ENCODE measurements at places on chromosomes 11 and 22. TPM values are rescaled to one million over a fixed set of nuclear protein-coding genes. Genes with fewer than 3 reads are reported as not detected.

GRCh38 chr11:118694771-118695170, 15.3 kb upstream of the TREH start:
- H3K27ac ChIP-seq: no peak overlapping the region
- no peak overlapping the region for H3K4me3 ChIP-seq
- no peaks in the 10 kb centered on the region for H3K27me3 ChIP-seq
- DNase-seq: no peak
- H3K4me1 ChIP-seq: peaks cover 1% of the 10 kb centered on the region
- no peaks in the 10 kb centered on the region for H3K36me3 ChIP-seq

DNA sequence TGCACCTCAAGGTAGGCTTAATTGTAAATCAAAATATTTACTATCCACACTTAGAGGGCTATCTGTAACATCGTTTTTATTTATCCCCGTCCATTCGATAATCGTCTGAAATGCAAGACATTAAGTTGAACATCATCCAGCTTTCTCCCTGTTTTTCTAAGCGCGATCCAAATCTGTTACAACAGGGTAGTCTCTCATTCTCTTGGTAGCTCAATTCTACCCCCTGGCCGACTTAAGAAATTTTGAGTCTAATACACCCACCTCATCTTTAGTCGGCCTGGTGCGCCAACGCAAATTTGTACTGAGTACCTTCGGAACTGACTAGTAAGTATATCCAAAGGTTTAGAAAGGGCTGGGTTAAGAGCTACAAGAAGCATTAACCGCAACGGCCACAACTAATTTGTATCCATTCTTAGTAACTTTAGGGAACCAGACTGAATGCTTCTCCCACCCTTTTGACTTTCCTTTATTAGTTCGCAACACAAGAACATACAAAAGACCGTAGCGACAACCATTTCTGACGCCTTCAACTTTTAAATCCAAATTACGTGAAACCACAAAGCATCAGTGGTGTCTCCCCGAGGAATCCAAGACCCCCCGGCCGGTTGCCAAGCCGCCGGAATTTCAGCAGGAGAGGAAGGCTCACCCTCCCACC, 1.0 kb upstream of the ZNF143 start:
- no peaks in the 10 kb centered on the region for H3K27me3 ChIP-seq
- H3K27ac ChIP-seq: peak overlapping the region; percentile 99
- H3K4me1 ChIP-seq: peaks cover 7% of the 10 kb centered on the region
- no peak for DNase-seq
- H3K4me3 ChIP-seq: peak overlapping the region; percentile 98

DNA sequence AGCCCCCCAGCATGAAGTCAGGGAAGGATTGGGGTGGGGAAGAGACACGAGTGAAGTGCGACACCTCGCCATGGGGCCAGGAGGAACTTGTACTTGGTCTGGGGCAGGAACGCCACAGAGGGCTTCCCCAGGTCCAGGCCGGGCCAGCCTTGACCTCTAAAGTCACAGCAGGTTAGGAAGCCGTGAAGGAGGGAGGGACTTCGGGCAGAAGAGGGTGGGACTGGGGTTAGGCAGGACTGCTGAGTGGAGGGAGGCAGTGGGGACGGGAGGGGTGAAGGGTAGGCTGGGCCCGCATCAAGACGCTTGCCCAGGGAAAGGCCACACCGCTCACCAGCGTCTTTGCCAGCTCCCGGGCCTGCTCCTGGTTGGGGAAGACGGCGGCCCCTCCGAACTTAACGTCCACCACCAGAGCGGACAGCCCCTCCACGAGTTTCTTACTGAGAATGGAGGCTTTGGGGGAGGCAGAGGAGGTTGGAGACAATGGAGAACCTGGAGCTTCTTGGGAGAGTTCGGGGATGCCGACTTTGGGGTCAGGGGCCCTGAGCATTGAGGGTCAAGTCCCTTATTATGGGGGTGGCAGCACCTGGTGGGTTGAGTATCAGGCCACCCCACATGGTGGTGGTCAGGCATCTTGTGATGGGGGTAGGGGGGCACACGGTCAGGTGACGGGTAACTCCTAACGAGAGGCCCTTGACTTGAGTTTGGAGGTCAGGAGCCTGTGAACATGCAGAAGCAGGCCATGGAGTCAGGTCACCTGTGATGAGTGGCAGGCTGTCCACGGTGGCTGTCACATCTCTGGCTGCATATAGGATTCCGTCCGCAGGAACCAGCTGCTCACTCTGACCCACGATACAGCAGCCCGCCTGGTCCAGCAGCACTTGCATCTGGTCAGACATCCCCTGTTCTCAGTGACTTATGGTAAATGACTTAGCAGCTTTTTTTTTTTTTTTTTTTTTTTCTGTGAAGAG, 1.7 kb upstream of the SCO2 start:
- peak overlapping the region; percentile 55 for H3K4me3 ChIP-seq
- H3K27me3 ChIP-seq: peaks cover 6% of the 10 kb centered on the region
- no peaks in the 10 kb centered on the region for H3K36me3 ChIP-seq
- peaks cover 27% of the 10 kb centered on the region for H3K4me1 ChIP-seq

DNA sequence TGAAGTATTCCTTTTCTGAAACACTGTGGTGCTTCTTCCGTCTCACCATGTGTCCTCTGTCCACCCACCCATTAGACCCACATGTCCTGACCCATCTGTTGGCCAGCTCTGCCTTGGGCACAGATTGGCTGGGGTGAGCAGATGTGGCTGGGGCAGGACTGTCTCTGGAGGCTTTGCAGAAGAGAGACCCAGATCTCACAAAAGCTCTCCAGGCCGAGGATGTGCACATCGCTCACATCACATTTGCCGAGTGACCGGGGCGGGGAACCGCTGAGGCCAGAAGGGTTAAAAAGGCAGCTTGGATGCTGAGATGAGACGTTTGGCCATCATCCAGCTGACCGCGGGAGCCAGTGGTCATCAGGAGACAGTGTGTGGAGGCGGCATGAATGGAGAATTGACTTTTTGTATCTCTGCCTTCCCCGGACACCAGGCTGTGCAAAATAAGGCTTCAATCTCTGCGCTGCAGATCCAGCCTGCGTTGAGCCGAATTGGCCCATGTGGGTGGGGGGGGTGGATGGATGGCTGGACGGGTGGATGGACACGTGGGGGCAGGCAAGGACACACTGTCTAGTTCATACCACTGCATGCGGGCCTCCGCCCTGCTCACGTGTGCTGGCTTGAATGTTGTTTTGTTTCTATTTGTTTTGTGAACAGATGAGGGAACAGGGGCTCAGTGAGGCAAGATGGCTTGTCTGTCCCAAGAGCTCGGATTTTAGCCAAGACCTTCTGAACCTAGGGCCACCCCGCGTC, 6.1 kb downstream of the IFITM10 start:
- H3K27me3 ChIP-seq: no peaks in the 10 kb centered on the region
- no peak overlapping the region for H3K4me3 ChIP-seq
- H3K4me1 ChIP-seq: peaks cover 3% of the 10 kb centered on the region

- peaks cover 23% of the 10 kb centered on the region for H3K4me1 ChIP-seq
- no peaks in the 10 kb centered on the region for H3K27me3 ChIP-seq
- no peak for DNase-seq
- no peak overlapping the region for H3K4me3 ChIP-seq
- H3K27ac ChIP-seq: no peak overlapping the region
- H3K36me3 ChIP-seq: no peaks in the 10 kb centered on the region
Measured at GRCh38 chr22:39527481-39527961, 5.0 kb downstream of the RPS19BP1 start.

- H3K36me3 ChIP-seq: no peaks in the 10 kb centered on the region
- H3K27me3 ChIP-seq: no peaks in the 10 kb centered on the region
- H3K4me1 ChIP-seq: no peaks in the 10 kb centered on the region
- no peak overlapping the region for H3K4me3 ChIP-seq
Measured at GRCh38 chr11:23423656-23424055, 563.4 kb upstream of the CCDC179 start.

DNA sequence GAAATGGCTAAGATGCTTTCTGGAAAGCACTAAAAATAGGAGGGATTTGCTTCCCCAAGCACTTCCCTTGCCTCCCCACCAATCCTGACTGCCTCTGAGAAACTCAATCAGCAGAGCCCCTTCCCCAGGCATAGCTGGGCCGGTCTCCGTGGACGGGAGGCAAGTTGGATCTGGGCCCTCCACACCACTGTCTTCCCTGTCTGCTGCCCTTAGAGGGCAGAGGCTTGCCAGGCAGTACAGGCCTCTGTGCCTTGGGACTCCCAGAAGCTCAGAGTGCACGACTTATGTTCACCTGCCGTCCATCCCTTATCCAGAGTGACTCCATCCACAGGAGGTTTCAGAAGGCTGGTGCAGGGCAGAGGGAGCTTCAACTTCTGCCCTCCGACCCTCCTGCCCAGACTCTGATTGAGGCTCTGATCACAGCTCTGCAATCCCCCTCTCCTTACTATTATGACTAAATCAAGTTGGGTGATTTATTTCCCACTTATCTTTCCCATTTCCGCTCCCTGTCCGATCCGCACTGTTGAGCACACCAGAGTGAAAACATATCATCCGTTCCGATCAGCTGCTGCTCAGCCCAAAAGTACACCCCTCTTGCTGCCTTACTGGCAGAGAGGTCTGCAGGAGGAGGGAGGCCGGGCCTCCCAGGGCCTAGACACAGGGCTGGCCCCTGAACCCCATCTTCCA, 71.8 kb downstream of the DSCAML1 start:
- H3K36me3 ChIP-seq: no peaks in the 10 kb centered on the region
- H3K4me1 ChIP-seq: peaks cover 4% of the 10 kb centered on the region

GRCh38 chr11:62546929-62547625, 471 bp upstream of the AHNAK start:
- peak overlapping the region; percentile 94 for H3K27ac ChIP-seq
- H3K4me3 ChIP-seq: peak overlapping the region; percentile 99
- no peaks in the 10 kb centered on the region for H3K36me3 ChIP-seq
- no peaks in the 10 kb centered on the region for H3K27me3 ChIP-seq

- no peaks in the 10 kb centered on the region for H3K4me1 ChIP-seq
- no peak for DNase-seq
- H3K4me3 ChIP-seq: no peak overlapping the region
- no peaks in the 10 kb centered on the region for H3K36me3 ChIP-seq
- H3K27me3 ChIP-seq: no peaks in the 10 kb centered on the region
- H3K27ac ChIP-seq: no peak overlapping the region
Measured at GRCh38 chr22:33382436-33382835, 324.3 kb upstream of the SYN3 start.

- no peak overlapping the region for H3K27ac ChIP-seq
- no peaks in the 10 kb centered on the region for H3K27me3 ChIP-seq
- DNase-seq: no peak
- H3K36me3 ChIP-seq: no peaks in the 10 kb centered on the region
- H3K4me3 ChIP-seq: no peak overlapping the region
- no peaks in the 10 kb centered on the region for H3K4me1 ChIP-seq
Measured at GRCh38 chr11:104999721-105000120, 23.2 kb downstream of the CASP5 start.

DNA sequence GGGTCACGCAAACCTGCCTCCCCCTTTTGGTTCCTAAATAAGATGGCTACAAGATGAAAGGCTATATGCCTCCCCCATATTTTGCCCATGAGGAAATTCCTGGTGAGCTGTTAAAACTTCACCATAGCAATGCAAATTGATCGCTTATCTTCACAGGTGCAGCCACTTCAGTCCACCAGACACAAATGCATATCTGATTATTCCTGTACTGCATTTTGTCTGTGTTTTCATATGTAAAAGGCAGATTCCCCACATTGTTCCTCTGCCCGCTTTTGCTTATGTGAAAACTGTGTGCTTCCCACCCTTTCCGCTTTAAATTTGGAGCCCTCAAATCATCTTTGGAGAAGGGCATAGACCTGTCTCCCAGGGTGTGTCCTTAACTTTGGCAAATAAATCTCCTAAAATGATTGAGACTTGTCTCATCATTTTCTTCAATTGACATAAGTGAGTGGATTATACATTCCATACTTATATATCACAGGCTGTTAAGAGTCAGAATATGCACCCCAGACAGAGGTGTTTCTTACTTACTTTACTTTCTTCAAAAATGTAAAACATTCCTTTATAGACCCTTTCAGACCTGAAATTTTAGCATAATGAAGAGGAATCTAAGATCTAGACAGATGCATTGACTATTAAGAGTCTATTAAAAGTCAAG, 116.4 kb downstream of the CASP12 start:
- H3K36me3 ChIP-seq: no peaks in the 10 kb centered on the region
- H3K4me1 ChIP-seq: no peaks in the 10 kb centered on the region
- no peak for DNase-seq
- no peaks in the 10 kb centered on the region for H3K27me3 ChIP-seq
- H3K27ac ChIP-seq: no peak overlapping the region

- H3K4me3 ChIP-seq: no peak overlapping the region
- DNase-seq: no peak
- no peaks in the 10 kb centered on the region for H3K27me3 ChIP-seq
Measured at GRCh38 chr11:48170241-48171233, 46.1 kb upstream of the OR4B1 start.

GRCh38 chr11:64008283-64008913, 22.2 kb downstream of the OTUB1 start:
- no peaks in the 10 kb centered on the region for H3K36me3 ChIP-seq
- H3K27ac ChIP-seq: no peak overlapping the region
- H3K4me1 ChIP-seq: peaks cover 8% of the 10 kb centered on the region
- H3K4me3 ChIP-seq: no peak overlapping the region
- no peaks in the 10 kb centered on the region for H3K27me3 ChIP-seq

DNA sequence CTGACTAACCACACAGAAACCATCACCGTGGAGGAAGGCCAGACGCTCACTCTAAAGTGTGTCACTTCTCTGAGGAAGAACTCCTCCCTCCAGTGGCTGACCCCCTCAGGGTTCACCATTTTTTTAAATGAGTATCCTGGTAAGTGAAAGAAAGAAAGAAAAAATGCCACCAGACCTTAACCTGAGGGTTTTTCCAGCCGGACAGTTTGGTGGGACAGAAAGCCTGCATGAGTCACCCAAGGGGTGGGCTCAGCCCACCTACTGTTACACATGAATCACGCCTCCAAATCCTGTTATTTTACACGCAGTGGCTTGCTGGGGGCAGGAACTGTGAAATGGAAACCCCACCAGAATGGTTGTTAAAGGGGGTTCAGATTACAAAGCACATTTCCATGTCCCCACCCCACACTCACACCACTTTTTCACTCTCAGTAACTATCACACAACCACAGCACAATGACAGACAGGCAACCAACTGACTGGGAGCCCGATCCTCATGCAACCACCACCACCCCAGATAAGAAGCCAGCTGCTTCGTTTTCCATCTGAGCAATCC, 11.9 kb downstream of the CRTAM start:
- H3K36me3 ChIP-seq: no peaks in the 10 kb centered on the region
- H3K27ac ChIP-seq: no peak overlapping the region
- H3K4me3 ChIP-seq: no peak overlapping the region

DNA sequence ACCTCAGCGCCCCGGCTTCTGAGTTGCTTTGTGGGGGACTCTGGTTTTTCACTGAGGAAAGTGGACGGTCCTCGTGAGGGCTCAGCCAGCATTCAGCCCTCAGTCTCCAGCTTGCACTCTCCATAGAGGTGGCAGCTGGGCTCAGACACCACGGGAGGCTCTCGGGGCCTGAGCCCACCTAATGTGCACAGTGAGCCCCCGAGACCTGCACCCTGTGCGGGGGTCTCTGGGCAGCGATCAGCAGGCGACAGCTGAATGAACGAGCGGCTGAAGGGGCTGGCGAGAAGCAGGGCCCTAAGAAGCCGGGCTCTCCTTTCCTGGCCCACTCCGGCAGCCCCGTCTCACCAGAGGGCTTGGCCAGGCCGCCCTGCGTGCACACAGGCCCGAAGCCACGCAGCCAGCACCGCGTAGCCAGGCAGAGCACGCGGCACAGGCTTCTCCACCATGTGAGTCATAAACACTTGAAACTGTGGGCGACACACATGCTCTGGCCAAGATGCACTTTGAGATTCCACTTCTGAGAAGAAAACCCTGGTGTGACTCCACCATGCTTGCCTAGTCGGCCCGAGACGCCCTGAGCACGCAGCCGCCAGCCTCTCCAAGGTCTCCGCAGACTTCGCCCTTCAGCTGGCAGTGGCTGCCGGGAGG, 28.0 kb downstream of the TOLLIP start:
- no peak for DNase-seq
- H3K4me3 ChIP-seq: no peak overlapping the region
- no peaks in the 10 kb centered on the region for H3K27me3 ChIP-seq
- H3K36me3 ChIP-seq: no peaks in the 10 kb centered on the region

SPINDOC gene
- total RNA-seq: 19.5 TPM

TOMM22 gene
- 68.3 TPM for total RNA-seq

MIAT gene
- 0.34 TPM for total RNA-seq

CCDC89 gene
- 5.9 TPM for total RNA-seq

NLRP6 gene
- total RNA-seq: 0.20 TPM

ATP6V1E1 gene
- total RNA-seq: 82.5 TPM
